ENCODE measurements at places on chromosomes 2 and 18.

DNA sequence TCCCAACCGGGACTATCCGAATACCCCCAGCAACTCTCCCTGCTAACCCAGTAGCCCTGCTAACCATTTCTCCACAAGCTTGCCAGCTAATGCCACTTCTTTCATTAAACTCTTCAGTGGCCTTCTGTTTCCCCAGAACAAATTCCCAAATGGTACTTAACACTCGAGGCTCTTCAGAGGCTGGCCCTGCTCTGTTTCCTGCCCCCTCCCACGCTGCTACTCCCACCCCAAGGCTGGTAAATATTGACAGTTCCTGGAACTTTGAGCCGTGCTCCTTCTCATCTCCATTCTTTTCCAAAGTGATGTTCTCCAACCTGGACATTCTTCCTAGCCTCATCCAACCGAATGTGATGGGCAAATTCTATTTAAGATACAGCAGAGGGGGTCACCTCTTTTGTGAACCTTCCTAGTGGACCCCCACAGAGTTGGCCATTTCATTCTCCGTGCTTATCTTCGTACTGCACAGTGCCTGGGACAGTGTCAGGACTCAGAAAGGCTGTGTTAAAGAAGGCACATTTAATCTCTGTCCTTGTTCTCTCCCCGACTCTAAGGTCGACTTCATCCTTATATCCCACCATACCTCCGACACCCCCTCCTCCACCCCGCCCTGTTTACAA, 3.2 kb upstream of the KIDINS220 start:
- DNase-seq, result no peak

DNA sequence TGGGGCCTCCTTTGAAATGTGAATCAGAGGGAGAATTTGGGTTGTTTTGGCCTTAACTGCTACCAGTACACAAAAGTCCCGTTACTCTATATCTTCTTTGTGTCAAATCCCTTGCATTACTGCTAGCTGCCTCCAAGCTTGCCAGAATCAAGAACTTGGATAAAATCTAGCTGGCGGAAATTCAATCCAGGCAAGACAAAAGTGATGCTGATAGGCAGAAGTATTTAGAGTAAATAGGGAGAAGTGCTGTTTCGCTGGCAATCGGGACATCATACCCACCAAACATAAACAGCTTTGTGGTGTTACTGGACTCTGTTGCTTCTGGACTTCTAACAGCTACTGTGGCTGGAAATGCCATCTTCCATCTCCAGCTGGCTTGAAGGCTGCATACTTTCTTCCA, 2.5 kb downstream of the IFIH1 start:
- no peak for DNase-seq

- no peak for DNase-seq
Measured at GRCh38 chr2:191486584-191487320, 191.2 kb upstream of the NABP1 start.

GRCh38 chr2:219452361-219453317, 18.0 kb downstream of the SPEG start:
- no peak for DNase-seq

GRCh38 chr2:101887328-101887727, 104.4 kb upstream of the IL1R2 start:
- DNase-seq, result no peak

- DNase-seq, result no peak
Measured at GRCh38 chr2:149129433-149129832, 90.9 kb downstream of the LYPD6B start.

- DNase-seq, result no peak
Measured at GRCh38 chr2:8036366-8036765, 645.5 kb upstream of the ID2 start.

DNA sequence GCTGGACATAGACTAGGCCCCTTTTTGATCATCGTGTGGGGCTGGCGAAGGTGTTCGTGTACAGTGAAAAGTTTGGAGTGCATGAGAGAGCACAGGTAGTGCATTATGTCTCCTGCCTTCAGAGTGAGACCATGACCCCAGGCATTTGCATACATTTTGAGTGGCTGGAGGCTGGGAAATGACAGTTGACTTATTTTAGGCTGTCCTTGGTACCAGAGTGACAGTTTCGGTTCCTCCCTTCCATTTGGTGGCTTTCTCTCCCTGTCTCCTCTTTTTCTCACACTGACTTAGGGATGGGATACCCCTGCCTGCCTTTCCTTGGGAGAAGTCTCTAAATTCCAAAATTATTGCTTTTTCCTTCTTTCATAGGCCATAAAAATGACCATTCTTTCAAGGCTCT, 20.1 kb downstream of the SERPINB12 start:
- DNase-seq, result no peak

- DNase-seq, result no peak
Measured at GRCh38 chr18:75246721-75247610, 36.4 kb downstream of the TSHZ1 start.

GRCh38 chr2:241412144-241412543, 56.1 kb downstream of the FARP2 start:
- no peak for DNase-seq

GRCh38 chr2:61550375-61551209, 12.4 kb upstream of the XPO1 start:
- DNase-seq, result no peak

DNA sequence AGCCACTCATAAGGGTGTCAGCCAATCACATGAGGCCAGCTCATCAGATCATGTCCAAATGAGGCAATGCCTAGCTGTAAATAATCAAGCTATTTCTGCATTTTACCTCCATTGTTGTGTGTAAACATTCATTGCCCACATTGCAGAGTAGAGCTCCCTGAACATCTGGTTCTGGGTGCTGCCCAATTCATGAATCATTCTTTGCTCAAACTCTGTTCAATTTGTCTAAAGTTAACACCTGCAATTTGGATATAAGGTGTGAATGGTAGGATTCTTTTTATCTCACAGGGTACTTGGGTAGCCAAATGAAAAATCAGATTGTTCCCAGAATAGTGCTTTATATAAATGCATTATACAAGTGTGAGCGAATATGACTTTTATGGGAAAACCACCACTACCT, 345.5 kb upstream of the NT5C1B start:
- no peak for DNase-seq

- no peak for DNase-seq
Measured at GRCh38 chr2:85926526-85926925, 37.7 kb upstream of the ST3GAL5 start.

DNA sequence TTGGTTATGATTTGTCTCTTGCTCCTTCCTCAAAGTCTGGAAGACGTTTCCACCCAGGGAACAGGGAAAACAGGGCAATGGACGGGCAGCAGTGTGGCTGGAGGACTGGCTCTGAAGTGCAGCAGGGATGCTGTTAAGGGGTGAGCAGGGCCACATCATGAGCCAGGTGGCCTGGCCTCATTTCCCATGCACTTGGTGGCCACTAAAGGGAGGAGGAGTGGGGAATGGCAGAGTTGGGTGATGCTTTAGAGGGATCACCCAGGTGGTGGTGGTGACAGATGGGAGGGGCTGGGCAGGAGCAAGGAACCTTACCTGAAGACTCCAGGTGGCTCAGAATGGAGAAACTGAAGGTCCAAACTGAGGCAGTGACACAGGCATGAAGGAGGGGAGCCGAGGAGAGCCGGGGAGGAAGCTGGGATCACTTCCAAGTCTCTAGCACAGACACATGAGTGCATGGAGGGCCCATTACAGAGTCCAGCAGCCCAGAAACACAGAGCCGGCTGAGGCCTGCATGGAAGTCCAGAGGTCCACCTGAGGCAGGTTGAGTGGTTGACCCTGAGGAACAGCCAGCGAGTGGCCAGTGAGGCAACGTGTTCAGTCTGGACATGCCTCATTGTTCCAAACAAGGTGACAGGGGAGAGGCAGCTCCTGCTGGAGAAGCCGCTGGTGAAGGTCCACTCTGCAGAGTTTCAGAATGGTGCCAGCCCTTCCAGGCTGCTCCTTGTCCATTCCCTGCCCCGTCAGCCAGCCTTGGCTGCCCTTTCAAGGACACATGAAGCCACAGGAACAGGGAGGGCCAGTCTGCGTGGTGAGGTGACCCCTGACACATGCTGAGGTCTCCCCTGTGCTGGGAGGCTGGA, 91.7 kb downstream of the LPIN1 start:
- no peak for DNase-seq

- no peak for DNase-seq
Measured at GRCh38 chr18:40974448-40974847, 980.6 kb upstream of the PIK3C3 start.

DNA sequence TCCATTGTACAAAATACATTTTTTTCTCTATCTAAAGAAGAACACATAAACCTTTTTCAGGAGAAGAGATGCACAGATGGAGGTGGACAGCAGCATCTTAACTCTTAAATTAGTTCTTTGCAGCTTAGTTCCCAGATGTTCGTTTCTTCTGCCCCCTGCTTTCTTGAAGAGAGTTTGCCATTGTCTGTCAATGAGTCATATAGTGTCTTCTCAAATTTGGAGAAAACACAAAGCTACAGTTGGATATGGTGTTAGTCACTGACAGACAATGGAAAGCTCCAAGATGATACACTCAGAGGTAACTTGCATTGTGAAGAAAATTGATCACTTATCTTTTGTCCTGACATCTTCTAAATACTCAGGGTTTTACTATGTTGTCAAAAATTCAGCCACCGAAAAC, 48.8 kb upstream of the TMEFF2 start:
- no peak for DNase-seq

DNA sequence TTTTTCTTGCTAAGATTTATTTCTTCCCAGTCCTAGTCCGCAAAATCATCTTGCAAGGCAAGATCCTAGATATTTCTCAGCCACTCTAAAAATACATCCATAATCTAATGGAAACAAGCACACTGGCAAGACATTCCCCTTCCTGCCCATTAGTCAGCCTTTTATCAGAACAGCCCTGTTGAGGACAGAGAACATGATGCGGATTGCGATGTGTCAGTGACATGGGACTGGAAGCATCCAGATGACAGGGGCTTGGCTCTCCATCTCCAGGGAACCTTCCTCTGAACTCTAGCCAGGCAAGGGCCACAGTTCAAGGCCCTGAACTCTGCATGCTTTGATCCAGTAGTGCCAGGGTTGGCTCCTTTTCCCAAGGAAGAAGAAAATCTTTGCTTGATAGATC, 70.0 kb downstream of the VSNL1 start:
- no peak for DNase-seq

DNA sequence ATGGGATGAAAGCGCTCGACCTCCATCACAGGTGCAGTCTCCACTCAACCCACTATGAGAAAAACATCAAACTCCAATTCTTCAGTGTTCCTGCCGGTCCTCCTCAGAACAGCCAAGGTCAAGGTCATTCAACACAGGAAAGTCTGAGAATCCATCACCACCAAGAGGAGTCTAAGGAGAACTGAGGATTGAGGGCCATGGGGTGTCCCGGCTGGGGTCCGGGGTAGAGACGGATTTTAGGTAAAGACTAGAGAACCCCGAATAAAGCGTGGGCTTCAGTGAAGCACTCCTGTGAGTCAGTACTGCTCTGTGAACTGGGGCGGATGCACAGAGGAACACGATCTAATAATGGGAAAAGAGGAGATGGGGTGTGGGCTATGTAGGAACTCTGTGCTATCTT, 41.8 kb downstream of the PTGR3 start:
- DNase-seq, result no peak

DNA sequence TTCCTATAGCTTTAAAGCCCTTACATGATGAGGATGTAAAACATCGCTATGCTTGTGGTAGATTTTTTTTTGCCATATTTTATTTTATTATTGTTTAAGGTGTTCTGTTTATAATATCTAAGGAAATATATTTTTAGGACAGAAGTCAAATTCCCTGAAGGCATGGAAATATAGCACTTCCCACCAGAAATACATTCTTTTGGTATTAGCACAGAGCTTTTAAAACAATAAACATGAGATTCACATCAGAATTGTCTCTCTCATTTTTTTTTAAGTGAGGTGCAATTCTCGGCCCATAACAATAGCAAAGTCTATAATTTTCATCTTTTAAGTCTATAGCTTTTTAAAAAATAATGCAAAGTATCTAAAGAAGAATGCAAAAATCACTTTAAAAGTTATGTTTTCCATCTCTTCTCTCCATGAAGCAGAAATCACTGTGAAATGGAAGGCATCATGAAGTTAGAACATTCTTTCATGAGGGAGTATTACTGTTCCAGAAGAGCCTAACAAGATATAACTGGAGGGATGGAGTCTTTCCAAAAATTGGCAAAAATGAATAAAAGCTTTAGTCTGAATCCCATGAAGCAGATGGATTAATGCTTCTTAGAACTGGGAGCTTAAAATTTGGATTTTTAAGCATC, 283.6 kb upstream of the TRIB2 start:
- DNase-seq, result no peak

DNA sequence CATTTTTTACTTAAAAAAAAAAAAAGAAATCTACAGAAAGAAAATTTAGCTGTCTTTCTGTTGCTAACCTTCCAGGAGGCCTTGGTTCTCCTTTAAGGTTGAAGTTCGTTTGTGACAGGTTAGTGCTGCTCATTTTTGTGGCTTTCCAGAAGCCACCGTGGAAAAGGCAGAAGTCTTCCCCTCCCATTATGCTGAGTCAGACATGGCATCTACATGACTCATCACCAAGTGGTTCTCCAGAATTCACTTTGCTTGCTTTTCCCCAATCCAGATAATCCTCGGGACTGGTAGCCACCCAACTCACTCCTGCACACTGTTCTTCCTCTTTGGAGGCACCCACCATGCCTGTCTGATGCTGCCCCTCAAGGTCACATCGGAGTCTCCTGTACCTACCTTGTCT, 228.7 kb downstream of the PIK3C3 start:
- DNase-seq, result no peak

GRCh38 chr18:25314838-25315190, 37.2 kb downstream of the ZNF521 start:
- no peak for DNase-seq

DNA sequence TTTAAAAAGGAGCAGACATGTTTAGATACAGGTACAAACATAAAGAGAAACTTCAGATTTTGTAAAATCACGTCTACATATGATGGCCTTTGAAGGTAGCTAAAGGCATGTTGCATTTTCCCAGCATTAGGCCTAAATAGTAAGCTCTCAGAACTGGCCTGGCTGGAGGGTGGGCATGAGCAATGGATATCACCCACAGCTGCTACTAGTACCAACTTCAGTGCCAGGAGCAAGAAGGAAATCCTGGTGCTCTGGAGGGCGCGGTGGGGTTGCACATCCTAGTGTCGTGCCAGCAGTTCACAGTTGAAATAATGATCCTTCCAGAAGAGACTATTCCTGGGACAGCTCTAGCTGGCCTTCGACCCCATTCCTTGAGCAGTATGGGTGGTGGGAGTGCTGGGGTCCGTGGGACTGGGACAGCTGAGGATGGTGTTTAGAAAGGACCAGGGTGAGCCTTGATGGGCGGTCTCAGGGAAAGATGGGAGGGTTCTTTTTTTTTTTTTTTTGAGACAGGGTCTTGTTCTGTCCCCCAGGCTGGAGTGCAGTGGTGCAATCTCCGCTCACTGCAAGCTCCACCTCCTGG, 4.9 kb downstream of the DES start:
- no peak for DNase-seq

DNA sequence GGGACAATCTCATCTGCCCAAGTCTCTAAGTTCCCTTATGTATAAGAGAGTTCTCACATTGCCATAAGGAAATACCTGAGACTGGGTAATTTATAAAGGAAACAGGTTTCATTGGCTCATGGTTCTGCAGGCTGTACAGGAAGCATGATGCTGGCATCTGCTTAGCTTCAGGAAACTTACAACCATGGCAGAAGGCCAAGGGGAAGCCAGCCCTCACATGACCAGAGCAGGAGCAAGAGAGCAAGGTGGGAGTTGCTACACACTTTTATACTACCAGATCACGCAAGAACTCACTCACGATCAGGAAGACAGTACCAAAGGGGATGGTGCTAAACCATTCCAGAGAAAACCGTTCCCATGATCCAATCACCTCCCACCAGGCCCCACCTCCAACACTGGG, 73.9 kb downstream of the PRKRA start:
- DNase-seq, result no peak

- no peak for DNase-seq
Measured at GRCh38 chr2:179949438-179949837, 57.7 kb downstream of the CWC22 start.
